ENCODE measurements at places on chromosomes 7 and 10.

DNA sequence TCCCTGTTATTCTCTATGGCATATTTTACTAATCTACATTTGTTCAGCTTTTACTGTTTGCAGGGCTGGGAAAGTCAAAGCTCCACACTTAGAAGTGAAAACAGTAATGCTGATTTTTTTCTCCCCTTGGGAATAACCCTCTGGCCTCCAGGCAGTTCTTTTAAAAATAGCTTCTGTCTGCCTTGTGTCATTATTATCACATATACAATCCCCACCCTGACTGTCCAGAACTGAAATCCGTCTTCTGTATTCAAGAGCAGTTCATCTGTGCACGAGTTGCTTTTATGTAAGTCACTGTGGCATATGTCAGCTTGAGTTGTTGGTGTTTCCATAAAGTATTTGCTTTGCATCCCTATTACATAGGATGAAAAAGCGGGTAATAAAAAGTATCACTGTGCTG, 1221.1 kb upstream of the CELF2 start:
- no peak for DNase-seq

DNA sequence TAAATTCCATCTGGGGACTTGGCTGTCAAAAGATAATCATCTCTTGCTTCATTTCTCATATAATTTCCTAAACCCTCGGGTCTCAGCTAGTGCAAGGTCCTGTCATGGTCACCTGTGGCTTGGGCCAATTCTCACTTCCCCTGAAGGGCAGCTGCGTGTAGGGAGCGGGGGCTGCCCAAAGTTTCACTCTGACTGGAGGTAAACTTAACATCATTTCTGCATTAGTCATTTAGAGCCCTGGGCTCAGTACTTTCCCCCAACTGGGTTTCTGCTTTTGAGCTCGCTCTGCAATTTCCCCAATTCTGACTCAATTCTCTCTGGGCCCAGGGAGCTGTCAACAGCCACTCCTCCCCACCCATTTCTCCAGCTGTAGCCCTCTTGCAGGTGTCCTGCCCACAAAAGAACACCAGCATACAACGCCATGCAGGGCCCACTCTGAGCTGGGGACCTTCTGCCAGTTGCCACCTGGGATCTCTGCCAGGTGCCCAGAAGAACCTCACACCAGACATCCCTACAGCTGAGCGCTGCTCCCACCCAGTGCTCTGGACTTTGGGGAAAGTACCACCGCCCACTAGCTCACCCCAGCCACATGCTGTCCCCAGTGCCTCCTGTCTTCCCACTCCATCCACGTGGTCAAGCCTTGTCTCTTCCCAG, 37.9 kb downstream of the VOPP1 start:
- DNase-seq = no peak

DNA sequence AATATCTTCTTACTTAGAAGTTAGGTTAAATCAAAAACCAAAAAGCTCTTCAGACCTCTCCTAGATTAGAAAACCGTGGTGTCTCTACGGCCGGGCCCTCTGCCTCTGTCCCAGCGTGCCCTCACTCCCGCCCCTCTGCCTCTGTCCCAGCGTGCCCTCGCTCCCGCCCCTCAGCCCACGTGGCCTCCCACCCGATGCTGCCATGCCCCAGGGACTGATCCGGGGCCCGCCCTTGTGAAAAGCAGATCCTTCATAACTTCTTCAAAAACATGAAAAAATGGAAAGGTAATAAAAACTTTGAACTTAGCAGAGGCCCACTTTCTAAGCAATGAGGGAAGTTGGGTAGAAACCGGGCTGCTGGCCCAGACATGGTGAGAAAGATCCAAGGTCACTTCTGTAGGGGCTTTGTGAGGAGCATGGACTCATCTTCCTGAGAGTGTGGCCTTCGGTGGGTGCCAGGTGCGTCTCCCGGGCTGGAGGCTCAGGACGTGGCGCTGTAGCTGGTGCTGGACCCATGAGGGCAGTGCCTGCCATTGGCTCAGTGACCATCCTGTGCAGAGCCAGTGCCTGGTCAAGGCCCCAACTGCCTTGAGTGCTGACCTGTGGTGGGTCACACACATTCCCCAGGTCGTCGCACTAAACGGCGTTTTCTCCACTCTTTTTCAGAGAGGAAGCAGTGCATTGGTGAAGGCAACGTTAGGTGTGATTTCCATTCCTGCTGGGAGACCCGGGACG, 4.9 kb upstream of the DPYSL4 start:
- no peak for DNase-seq

GRCh38 chr7:85094046-85094725, 92.7 kb downstream of the SEMA3D start:
- no peak for DNase-seq

DNA sequence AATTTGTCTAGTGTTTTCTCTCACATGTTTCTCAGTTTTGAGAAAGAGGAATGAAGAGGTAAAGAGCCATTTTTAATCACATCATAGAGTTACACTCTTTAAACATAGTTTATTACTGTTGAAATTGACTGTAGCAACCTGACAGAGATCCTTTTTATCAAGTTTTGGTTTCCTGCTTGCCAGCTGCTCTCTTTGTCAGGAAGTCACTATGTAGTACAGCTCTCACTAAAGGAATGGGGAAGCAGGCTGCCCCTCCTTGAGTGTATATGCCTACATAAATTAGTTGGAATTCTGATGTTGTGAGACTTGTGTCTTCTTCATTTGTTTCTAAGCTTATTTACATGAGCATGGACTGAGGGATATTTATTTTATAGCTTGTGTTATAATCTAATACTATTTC, 1274.0 kb upstream of the CELF2 start:
- no peak for DNase-seq

DNA sequence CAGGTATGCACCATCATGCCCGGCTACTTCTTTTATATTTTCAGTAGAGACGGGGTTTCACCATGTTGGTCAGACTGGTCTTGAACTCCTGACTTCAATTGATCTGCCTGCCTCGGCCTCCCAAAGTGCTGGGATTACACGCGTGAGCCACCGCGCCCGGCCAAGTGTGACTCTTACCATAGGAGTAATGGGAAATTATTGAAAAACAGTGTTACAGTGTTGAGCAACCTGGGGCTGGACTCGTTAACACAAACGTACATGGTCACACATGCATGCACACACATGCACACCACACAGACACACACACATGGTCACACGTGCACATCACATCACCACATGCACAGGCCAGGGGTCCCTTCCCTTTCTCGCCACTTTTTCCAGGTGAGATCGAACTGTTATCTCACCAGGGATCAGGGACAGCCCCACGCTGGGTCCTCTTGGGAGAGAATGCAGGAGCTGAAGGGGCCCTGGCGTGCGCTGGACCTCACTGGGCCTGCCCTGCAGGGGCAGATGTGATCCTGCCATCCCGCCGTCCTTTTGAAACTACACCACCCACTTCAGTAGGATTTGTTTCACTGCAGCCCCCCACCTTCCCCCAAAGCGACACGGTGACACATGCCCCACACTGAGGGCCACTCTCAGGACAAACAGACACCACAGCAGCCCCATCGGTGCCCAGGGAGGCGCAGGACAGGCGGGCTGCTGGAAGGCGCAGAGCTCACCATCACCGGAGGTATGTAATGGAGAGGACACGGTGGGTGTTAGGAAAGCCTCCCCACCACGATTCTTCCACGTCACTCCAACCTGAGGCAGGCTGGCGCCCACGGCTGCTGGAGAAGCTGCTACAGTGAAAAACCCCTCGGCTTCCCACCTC, 10.2 kb downstream of the RADIL start:
- no peak for DNase-seq
